ENCODE measurements at places on chromosomes 7 and 10.
A peak's percentile ranks its signal among the peaks of the same experiment; 100 is the strongest.

- DNase-seq: peak; percentile 91
Measured at GRCh38 chr7:122887198-122887597, 938 bp upstream of the CADPS2 start.

- no peak for DNase-seq
Measured at GRCh38 chr10:48821692-48822091, 117.9 kb downstream of the LRRC18 start.

DNA sequence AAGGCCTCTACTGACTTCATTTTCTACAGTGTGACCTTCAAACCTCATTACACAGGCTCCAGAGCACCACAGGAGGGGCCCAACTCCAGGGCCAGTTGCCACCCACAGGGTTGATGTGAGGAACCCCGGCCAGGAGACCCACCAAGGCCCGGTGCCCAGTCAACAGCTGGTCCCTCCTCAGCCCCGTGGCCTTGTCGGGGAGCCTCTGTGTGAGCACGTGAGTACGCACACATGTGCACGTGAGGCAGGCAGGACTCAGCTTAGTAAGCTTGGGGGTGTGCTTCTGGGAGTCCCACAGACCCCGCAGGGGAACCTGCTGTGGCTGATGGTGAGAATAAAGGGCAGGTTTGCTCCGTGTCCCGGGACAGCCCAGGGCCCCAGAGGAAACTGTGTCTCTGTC is 104.5 kb downstream of the VIPR2 start:
- DNase-seq: no peak

DNA sequence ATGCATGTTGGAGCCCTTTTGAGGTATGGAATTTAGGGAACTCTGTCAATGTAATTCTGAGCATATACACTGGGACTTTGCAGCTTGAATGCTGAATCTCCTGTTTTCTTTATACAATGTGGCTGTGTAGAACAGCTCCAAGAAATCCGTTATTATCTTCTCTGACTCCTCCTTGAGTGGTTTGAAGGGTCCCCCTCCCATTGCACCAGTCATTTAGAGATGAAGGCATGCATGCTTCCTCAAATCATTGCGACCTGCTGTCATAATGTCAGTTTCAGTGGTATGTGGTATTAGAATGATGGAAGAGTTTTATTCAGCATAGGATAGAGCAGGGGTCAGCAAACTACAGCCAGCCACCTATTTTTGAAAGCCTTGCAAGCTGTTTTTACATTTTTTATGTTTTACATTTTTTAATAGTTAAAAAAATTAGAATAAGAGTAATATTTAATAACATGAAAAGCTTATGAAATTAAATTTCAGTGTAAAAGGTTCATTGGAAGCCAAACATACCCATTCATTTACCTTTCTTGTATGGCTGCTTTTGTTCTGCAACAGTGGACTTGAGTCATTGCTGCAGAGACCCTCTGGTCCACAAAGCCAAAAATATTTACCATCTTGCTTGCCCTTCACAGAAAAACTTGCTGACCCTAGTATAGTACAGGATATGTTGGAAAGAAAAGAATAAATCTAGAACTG is 8.1 kb downstream of the STK17A start:
- DNase-seq: no peak

DNA sequence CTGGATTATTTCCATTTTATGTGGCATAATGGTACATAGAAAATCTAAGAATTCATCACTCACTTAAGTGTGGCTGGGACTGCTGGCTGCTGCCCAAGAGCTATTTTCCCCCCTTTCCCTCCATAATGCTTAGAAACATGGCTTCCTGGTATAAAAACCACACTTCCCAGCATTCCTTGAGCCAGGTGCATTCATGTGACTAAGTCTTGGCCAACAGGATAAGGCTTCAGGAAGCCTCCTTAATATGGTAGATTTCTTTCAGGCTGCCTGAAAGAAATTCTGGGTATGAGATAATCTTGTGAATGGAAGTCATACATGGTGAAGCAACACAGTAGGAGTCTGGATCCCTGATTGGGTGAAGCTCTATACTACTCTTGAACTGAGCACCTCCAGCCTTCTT is 178.0 kb downstream of the JAZF1 start:
- no peak for DNase-seq

- peak; percentile 54 for DNase-seq
Measured at GRCh38 chr7:121529003-121529402, 132.9 kb upstream of the FAM3C start.

DNA sequence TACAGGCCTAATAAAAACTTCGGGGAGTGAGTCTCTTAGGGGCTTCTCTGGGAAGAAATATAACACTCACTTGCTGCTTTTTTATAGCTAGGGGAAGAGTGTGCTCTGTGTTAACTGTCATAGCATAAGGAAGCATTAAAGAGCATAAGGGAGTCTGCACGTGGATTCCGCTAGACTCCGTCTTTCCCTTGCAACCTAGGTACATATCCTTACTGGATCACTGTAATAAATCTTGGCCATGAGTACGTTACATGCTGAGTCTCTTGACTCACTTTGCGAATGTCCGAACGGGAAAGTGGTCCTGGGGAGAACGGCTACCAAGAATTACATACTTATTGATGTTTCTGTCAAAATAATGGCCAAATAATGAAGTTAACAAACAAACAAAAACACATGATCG is 999.1 kb upstream of the MBL2 start:
- DNase-seq: no peak

- DNase-seq: peak; percentile 72
Measured at GRCh38 chr10:5976512-5977470, 552 bp downstream of the IL15RA start.

DNA sequence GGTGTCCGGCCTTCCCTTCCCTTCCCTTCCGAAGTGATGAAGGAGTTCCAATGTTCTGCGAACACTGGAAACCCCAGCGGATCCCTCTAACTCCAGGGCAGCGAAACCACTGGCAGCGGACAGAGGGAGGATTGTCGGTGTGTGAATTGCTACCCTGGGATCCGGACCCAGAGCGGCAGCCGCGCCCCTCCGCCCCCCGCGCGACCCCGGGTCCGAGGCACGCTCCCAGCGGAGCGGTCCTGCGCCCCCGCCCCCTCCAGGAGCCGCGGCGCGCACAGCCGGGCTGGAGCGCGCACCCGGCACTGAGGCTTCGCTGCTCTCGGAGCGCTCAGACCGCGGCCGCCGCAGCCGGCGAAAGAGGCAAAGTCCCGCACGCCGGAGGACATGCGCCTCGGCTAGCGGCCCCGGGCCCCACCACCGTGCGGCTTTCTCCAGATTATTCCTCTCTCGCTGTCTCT is at the start of gene PTPRZ1:
PTPRZ1 (plus strand) TSS at position 331 of the 458 bp plus-strand sequence. CDS start 339 bp downstream, outside the sequence.
- DNase-seq: peak; percentile 67

- DNase-seq: no peak
Measured at GRCh38 chr10:84469470-84469869, 141.1 kb downstream of the CCSER2 start.

DNA sequence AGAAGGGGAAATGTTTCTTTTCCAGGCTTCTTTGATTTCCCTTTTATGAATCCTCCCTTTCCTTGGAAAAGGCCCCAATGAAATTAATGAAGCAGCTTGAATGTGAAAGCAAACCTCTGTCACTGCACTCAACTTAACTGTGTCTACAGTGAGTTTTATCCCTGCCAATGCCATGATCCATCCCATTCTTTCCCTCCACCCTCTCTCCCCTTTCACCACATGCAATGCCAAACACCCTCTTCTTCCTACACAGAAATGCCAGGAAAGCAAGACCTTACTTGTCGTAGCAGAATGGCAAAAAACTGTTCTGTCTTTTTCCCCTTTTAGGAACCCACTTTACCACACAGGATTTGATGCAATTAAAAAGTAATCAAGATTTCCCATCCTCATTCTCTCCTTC is 47.3 kb upstream of the TRIL start:
- no peak for DNase-seq

DNA sequence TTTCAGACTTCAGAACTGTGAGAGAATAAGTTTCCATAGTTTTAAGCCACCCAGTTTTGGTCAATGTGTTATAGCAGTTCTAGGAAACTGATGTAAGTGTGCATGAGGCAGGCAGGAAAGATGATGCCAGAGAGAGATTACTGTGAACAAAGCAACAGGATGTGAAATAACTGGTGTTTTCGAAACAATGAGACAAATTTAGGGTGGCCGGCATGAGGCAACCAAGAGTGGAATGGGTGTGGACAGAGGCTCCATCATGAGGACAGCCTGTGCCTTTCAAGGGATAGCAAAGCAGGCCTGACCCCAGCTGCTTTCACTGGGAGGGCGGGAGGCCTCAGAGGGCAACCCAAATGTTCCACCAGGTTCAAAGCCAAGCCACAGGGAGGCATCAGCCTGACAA is 67.3 kb upstream of the UCN3 start:
- peak; percentile 52 for DNase-seq

DNA sequence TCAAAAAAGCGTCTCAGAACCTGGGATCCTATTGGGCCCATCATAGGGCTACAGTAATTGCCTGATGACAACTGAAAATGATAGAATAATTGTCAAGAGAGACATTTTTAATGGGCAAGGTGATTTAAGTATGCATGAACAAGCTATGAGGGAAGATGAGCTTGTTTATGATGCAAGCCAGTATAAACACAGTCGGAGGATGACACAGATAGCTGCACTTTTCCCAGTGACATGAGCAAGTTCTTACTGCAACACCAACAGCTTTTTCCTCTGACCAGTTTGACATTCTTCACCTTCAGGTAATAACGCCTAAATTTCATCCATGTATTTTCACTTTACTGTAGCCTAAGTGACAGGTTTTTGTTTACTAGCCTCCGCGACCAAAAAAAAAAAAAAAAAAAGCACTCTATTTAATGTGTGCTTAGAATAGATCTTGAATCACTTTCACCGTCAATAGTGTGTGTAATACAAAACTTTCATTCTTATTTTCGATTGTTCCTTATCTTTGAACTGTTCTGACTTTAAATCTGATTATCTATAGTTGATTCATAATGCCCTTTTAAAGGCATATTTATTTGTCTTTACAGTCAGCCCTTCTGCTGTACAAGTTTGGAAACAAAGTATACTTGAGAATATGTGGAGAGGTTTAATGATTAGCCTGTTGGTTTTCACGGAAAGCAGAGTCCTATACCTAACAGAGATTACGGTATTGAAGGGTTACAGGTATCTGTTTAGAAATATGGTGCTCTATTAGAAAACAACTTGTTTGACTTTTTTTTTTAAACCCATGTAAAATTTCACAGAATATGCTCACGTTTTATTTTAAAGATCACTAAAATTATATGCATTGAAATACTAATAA is 1.7 kb downstream of the FOXP2 start:
- no peak for DNase-seq

GRCh38 chr7:95694334-95694733 is 78.0 kb upstream of the DYNC1I1 start:
- DNase-seq: no peak

GRCh38 chr7:27693794-27694193 is 31.1 kb upstream of the HIBADH start:
- no peak for DNase-seq

DNA sequence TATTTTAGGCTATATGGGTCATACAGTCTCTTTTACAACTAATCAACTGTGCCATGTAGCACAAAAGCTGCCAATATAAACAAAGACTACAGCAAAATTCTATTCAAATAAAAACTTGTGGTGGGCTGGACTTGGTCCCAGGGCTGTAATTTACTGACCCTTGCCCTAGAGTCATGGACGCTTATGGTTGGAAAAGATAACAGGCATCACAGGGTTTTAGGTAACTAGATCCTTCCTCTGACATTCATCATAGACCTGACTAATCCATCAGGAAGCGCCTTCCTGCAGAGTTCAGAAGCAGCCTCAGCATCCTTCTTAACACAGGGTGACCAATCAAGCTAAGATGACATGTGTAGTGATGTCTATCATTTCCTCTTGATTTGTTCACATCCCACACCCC is 40.2 kb upstream of the GPAM start:
- no peak for DNase-seq

GRCh38 chr7:21077602-21078001 is 290.9 kb upstream of the SP8 start:
- no peak for DNase-seq

GRCh38 chr10:72334825-72335393 is 19.8 kb downstream of the DNAJB12 start:
- peak; percentile 64 for DNase-seq

DNA sequence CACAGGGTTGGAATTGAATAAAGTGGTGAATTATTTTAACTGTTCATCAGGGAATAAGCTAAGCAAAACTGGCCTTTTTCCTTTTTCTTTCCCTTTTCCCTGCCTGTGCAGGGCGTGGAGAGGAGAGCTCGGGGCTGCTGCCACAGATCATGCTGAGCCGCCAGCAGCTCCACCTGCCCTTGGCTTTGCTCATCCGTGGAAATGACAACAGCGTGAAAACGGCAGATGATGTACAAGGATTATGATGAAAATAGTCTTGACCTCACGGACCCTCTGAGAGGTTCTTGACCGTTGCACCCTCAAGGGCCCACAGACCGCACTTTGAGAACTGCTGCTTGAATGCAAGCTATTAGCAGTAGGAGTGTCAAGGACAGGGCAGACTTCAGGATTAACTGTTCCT is 10.6 kb downstream of the PPP2R2D start:
- DNase-seq: no peak

GRCh38 chr7:4302203-4302905 is 379.7 kb upstream of the FOXK1 start:
- DNase-seq: no peak

- DNase-seq: no peak
Measured at GRCh38 chr10:62719061-62719460, 85.5 kb upstream of the ADO start.

DNA sequence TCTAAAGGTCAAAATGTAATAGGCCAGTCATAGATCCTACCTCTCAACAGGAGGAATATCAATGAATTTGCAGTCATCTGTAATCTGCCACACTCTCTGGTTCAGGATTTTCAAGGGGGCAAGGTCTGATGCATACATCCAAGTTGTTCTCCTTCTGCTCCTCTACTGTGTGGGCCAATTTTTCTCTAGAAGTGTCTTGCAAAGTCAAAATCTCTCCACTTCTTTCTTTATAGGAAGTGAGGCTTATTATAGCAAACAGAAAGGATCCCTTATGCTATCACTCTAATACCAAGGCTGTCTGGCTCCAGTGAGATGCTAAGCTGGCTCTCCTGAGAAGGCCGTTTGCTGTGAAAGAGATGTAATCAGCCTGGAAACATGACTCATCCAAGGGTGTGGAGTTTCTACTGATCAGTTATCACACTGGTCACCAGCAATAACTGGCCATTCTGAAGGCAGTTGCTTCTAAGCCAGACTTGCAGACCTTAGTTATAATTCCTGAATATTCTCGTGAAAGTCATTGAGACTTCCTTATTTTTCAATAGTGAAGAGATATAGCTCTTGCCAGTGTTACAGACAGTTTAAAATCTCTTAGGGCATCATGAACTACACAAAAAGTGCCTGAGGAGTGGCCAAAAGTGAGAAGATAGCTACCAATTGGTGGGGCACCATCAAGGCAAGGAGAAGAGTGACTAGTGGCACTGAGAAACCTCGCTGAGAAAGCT is 43.2 kb upstream of the LRGUK start:
- peak; percentile 34 for DNase-seq

- DNase-seq: no peak
Measured at GRCh38 chr7:55515569-55516279, 56.6 kb downstream of the VOPP1 start.

GRCh38 chr7:3005257-3005656 is 38.4 kb downstream of the CARD11 start:
- no peak for DNase-seq

GRCh38 chr10:101614663-101615524 is 26.8 kb downstream of the DPCD start:
- no peak for DNase-seq

Data from adipocyte (in vitro differentiated cells).